ENCODE measurements at places on chromosomes 6 and 20.

- DNase-seq, result no peak
These were observed 159.8 kb upstream of the PRDM1 start for GRCh38 chr6:105926318-105926717.

- DNase-seq, result no peak
These were observed 78.7 kb downstream of the TMEM170B start for GRCh38 chr6:11616200-11616611.

GRCh38 chr6:116405652-116406356 is 35.1 kb downstream of the DSE start:
- no peak for DNase-seq

- DNase-seq, result no peak
These were observed 7.7 kb downstream of the CDK5RAP1 start for GRCh38 chr20:33393609-33394008.

- no peak for DNase-seq
These were observed 14.2 kb downstream of the TRAF3IP2 start for GRCh38 chr6:111591370-111591900.

- no peak for DNase-seq
These were observed 443.3 kb downstream of the EPM2A start for GRCh38 chr6:145292066-145292465.

DNA sequence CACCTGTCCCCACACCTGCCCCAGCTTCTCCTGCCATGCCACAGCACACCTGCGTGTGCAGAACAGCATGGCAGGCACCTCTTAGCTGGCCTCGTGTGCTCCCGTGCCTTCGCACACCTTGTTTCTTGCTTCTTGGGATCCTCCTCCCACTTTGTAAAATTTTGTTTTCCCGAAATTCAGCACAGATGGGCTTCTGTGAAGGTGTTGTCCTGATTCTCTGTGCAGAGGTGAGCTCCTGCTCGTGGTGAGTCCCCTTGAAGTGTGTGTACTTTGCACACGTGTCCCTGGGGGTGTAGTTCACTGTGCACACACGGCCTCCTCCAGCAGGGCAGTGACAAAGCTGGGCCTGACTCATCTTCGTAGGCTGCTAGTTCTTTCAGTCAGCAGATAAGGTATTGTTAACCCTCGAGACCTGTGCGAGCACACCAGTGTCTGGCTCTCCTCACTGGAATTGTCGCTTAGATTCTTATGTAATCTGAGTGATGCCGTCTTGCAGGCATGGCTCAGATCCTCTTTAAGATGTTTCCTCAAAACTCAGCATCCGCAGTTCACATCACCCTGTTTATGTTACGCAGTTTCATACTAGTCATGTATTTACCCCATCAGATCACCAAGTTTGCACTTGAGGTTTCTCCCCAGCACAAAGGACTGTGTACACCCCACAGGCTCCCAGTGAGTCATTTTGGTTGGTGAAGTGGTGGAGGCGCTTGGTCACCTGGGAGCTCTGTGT is 77.7 kb downstream of the CDYL start:
- DNase-seq, result no peak
